Activated gamma-delta T cell treated with Interleukin-2 at 50 U/mL for 16 hours (primary cell): ENCODE measurements at places on chromosomes 3 and 15.
A peak's percentile ranks its signal among the peaks of the same experiment; 100 is the strongest.

- DNase-seq, result no peak
Observed at GRCh38 chr15:52121896-52122295, 9.3 kb upstream of the BCL2L10 start.

DNA sequence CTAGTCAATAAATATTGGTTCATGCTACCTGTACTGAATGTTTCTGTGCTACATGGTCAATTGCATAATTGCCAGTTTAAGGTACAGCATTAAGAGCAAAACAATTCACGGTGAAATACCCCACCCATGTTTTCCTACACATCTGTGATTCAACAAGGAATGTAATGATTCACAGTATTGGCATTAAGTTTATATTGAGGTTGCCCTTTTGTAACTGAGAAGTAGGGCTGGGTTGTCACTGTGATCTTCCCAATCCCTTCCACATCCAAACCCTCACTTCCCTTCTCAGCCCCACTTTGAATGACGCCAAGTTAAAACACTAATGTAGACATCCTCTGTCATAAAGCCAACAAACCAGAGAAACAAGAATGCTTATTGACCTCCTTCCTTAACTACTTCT lies 112.0 kb upstream of the TJP1 start:
- no peak for DNase-seq

DNA sequence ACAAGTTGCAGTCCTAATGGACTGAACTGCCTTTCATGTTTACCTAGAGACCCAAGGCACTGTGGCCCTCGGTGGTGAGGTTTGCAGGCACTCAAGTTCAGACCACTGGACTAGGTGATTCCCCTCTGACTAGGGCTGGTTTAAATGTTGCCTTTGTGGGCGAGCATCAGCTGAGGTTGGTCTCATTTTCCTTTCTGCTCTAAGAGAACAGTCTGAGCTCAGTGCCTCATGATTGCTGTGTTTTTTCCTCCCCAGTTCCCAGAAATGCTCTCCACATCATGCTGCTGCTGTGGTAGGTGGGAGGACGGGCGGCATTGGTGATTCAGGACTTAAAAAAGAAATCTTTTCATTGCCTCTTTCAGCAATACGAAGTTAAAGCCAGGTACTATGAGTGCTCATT lies 237.2 kb downstream of the MBNL1 start:
- no peak for DNase-seq

GRCh38 chr15:69578252-69578651 lies 125.6 kb downstream of the RPLP1 start:
- no peak for DNase-seq

DNA sequence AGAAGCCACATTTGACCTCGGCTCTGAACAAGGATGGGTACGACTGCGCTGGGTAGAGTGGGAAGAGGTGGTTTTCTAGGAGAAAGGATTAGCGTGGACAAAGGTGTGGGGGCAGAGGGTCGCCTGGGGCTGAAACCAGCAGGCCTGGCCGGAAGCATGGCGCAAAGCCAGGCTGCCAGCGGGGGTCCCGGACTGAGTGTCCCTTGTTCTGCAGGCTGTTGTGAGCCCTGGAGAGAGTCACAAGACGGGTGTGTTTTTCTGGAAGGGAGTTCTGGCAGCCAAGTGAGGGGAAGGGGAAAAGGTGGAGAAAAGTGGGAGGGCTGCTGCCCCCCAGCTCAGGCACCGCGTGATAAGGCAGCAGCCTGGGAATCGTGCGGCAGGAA lies 98.5 kb upstream of the MEF2A start:
- no peak for DNase-seq

DNA sequence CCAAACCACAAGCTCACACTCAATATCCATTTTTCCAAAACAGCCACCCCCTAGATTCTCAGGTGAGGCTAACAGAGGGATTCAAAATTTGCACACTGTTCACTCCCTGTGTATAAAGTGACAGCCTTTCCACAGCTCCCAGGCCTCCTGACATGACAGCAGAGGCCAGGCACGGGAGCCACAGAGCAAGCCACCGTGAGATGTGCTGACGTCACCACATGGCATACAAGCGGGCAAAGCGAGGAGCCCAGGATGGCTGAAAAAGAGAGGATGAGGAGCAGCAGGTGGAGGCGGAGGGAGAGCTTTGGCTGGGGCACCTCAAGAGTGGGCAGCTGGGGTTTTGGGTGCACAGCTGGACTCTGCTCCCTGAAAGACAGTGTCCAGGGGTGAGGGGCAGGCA lies 27.1 kb downstream of the EHD4 start:
- no peak for DNase-seq

DNA sequence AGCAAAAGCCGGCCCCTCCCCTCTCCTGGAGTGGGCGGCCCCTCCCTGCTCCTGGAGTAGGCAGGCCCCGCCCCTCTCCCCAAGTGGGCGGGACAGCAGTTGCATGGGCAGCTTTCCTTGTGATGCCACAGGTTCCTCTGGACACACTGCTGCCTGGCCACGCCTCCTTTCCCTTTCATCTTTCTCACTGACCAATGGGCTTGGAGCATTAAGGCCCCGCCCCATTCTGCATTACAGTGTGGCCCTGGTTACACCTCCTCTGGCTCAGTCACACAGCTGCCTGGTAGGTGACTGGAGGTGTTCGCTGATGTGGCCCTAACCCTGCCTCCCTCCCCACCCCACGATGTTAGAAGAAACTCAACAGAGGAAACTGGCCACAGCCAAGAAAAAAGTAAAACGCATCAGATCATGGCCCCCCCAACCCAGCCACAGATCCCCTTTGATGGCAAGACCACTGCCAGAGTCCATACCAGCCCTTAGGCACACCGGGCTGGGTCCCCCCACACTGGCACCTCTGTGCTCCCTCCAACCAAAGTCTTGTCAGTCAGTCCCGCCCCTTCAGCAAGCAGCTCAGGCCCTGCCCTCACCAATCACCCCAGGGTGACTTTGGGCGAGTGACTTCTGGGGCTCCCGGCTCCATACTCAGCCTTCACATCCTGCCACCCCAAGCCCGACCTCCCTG lies 84.3 kb downstream of the ADAMTS7 start:
- DNase-seq, result no peak

GRCh38 chr3:38147421-38147820 lies 9.0 kb downstream of the MYD88 start:
- DNase-seq, result no peak

DNA sequence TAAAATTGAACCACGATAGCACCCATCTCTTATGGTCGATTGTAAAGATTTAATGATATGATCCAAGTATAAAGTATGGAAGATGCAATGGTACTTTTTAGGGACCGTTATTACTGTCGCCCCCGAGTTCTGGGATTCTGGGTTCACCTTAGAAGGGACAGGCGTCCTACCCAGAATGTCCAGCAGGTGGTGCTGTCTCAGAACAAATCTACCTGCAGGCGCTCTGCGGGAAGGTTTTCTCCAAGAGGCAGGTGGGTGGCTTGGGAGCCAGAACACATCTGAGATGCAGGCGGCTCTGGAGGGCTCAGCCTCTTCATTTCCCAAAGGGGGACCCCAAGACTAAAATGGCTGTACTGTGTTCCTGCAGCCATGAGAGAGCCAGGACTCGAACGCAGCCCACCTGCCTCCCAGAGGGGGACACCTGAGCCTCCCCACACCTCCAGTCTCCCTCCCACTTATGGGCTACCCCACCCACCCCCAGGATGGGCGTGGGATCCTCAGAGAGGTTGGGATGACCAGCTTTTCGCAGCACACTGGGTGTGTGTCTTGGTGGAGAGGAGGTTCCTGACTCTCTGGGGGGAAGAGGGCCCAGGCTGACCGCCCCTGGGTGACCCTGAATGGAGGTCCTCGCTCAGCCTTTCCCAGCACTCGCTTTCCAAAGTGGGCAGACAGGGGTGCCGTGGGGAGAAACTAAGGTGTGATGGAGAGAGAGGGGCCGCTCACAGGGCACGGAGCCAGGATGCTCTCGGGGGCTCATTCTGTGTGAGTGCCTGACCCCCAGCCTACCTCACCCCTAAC lies 28.1 kb upstream of the CORO2B start:
- DNase-seq, result peak; percentile 79

GRCh38 chr3:14802381-14802731 lies 16.4 kb upstream of the FGD5 start:
- no peak for DNase-seq

GRCh38 chr3:179449636-179450035 lies 1.6 kb downstream of the GNB4 start:
- DNase-seq, result no peak

DNA sequence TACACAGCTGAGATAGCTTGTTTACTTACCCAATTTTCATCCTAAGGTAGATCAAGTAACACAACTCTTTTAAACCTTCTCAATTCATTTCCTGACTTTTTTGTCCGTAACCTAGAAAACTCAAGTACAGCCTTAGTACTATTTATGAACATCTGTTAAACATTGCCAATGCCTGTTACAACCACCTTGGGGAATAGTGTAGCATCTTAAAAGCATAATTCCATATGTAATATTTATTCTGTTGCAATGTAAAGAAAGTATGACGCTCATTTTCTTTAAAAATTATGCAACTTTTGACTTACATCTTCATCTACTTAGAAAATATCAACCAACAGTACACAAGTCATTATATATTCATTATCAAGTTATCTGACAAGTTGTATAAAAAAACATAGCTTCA lies 54.6 kb downstream of the SUCLG2 start:
- DNase-seq, result no peak

- no peak for DNase-seq
Observed at GRCh38 chr15:71471347-71471746, 339.0 kb upstream of the NR2E3 start.

GRCh38 chr3:64895106-64895990 lies 207.5 kb upstream of the ADAMTS9 start:
- no peak for DNase-seq
